Iris pigment epithelial cell (primary cell): ENCODE measurements at places on chromosomes 3 and 15.

- DNase-seq = no peak
Measured at GRCh38 chr3:152742368-152743347, 92.3 kb upstream of the P2RY1 start.

GRCh38 chr3:182450942-182451787 is 342.1 kb upstream of the ATP11B start:
- DNase-seq = no peak

DNA sequence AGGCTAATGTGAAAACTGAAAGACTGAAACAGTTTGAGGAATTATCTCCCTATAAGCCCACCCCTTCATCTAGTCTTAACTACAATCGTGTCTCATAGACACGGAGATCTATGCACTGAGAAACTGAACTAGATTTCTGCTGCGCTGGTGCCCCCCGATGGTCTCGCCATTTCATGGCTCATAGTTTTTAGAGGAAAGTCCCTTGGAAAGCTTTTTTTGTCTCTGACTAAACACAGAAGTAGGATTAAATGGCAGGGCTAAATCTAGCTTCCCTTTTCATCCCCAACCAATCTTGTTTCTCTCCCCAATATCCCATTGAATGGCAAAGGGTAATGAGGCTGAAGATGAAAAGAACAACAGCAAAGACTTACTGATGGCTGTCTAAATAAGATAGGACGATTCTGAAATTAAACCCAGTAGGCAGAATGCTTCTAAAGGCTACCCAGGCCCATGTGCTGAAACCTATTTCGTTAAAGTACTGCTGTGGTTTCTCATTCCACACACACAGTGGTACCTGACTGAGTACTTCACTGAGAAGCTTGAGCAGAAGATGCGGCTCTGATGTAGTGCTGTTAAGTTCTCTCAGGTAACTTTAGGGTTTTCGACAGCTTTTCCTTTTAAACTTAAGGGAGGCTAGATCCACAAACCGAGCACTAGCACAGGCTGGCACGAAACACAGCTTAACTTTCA is 142.7 kb downstream of the GADL1 start:
- DNase-seq = peak; percentile 71

DNA sequence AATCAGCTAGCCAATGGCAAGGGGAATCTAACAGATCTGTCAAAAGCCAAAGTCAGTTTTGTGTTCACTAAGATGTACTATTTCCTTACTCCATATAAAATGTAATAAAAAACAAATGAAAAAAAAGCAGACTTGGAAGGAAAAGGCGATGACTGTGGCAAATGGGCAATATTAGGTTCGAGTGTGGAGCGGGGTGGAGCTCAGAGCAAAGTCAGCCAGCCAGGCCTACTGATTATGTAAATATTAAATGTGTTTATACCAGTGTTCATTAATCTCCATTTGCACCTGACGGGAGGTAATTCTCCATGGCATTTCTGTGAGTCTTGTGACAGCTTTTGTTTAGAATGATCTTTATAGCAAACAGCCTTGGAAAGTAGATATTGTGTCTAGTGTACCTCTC is 96.2 kb upstream of the KCNMB2 start:
- DNase-seq = no peak

- no peak for DNase-seq
Measured at GRCh38 chr3:45567730-45568172, 26.8 kb upstream of the LIMD1 start.
